Fibroblast of pulmonary artery (primary cell): ENCODE measurements at places on chromosomes 5 and 9.

DNA sequence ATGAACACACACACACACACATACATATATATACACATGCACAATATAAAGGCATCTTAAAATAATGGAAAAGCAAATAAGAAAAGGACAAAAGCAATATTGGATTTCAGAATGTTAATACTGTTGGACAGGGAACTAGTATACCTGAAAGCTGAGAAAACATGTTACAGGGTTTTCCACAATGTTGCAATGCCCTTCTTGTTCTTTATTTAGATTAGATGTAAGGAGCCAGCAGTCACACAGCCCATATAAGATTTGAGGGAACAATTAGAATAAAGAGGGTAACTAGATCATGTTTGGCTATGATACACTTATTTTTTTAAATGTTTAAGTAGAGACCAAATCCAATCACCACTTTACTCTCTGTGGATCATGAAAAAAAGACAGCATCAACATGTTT lies 61.7 kb downstream of the SH3TC2 start:
- DNase-seq = peak; percentile 47

- no peak for DNase-seq
Measured at GRCh38 chr5:142219146-142219545, 105.7 kb downstream of the SPRY4 start.

DNA sequence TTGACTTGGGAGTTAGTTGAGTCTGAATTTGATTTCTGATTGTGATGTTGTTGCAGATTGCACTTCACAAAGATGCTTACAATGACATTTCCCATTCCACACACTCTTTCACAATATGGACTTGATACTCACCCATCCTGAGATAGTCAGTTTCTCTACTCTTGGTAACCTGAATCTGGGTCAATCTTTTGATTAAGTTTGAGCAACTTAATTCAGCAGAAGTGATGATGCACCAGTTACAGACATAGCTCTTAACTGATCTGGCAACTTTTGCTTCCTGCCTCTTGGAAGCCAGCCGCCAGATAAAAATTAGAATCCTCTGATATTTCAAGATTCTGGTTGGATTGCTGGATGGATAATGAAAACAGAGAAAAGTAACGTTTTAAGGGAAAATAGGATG lies 79.7 kb upstream of the OSMR start:
- DNase-seq = no peak

- peak; percentile 49 for DNase-seq
Measured at GRCh38 chr5:96718635-96719077, 56.5 kb downstream of the CAST start.

- peak; percentile 85 for DNase-seq
Measured at GRCh38 chr9:25964239-25964638, 286.0 kb upstream of the TUSC1 start.

- no peak for DNase-seq
Measured at GRCh38 chr5:146628950-146629349, 113.0 kb upstream of the GPR151 start.

- DNase-seq = peak; percentile 84
Measured at GRCh38 chr9:94144394-94144793, 60.1 kb downstream of the PTPDC1 start.

GRCh38 chr5:14212838-14213237 lies 69.7 kb downstream of the TRIO start:
- no peak for DNase-seq

DNA sequence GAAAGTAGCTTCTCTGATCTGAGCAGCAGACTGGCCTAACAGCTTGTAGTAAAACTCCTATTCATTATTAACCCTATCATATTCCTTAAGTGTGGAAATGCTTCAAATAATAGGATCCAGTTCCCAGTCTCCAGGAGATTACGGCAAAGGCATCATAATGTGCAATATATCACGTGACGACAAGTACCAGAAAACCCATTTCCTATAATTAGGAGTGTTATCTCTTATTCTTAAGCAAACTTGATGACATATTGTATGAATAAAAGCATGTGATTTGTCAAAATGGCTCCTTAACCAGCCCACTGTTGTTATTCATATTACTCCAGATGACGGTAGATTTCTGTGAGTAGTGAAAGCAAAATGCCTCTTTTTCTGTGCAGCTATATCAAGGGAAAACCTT lies 2.9 kb downstream of the SV2C start:
- DNase-seq = no peak

- DNase-seq = no peak
Measured at GRCh38 chr9:81549500-81550206, 139.7 kb downstream of the TLE1 start.

DNA sequence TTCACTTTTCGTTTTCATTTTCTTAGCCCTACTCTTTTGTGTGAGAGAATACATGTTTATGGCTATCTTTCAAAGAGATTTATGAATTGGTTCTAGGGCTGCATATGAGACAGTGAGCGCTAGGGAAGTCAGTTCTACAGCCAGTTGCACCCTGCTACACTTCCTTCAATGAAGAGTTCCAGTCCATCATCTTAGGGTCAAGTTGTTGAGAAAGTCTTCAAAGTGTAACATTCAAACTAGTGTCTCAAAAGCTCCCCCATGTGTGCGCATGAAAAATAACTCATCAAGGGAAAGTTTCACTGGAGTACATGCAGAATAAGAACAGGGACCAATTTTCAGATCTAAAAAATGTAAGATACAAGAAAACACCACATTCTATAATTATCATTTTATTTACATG lies 317.2 kb downstream of the DEPDC1B start:
- DNase-seq = peak; percentile 55

DNA sequence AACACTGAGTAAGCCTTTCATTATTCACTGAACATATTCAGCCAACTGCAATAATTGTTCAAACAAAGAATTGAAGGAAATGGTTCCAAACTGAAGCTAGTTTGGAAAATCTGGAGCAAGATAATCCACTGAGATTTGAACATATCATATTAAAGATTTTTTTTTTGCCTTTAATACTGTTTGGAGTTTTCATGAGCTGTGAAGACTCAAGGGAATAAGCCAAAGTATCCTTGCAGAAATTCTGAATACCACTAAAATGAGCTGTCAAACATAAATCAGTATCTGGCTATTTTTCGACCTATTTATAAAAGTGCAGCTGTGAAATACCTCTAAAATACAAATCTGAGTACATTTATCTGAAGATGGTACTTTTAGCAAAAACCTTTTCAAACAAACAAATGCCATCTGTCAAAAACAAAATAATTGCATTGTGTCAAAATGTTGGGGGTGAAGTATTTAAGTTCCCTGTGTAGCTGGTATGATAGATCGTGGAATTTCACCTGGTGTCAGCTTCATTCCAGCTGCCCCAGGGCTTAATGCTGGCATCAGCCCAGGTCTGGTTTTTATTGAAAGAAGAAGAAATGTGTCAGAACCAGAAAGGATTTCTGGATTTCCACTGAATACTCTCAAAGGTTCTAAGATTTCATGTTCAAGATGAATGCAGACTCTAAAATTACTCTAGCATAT lies 149.0 kb upstream of the GRAMD2B start:
- no peak for DNase-seq

- no peak for DNase-seq
Measured at GRCh38 chr9:95494416-95495371, 22.1 kb downstream of the PTCH1 start.

DNA sequence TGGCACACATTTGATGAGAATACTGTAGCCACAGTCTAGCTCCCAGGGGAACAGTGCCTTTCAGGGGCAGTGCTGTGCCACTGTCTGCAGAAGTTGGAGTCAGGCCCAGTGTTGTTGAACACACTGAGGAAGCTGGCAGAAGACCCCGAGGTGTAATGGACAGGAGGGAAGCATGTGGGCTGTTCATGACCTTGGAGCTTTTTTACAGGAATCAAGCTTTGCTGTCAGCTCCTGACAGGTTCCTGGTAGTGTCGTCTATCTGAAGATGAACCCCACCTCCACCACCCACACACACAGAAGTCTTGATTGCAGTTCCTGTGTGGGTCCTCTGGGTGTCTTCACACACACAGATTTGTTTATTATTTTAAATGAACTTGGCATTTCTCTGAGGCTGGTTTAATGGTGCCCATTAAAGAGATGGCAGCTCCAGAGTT lies 40.3 kb upstream of the TNFAIP8 start:
- peak; percentile 43 for DNase-seq

- no peak for DNase-seq
Measured at GRCh38 chr5:9356351-9356825, 189.5 kb downstream of the SEMA5A start.
